Pancreas (tissue), 10 donors: ENCODE measurements at places on chromosomes 3 and 15. TPM values are rescaled to one million over a fixed set of nuclear protein-coding genes. Genes with fewer than 3 reads are reported as not detected.

PLA2G4D gene
- total RNA-seq, result not detected

FSD2 gene
- total RNA-seq, result not detected

FBXW12 gene
- total RNA-seq, result 4.0 TPM

GOLGA8H gene
- total RNA-seq, result 1.6 TPM

COPS2 gene
- total RNA-seq, result 48.1 TPM

MESP2 gene
- not detected for total RNA-seq

CCDC13 gene
- total RNA-seq, result 1.0 TPM

UBAP1L gene
- total RNA-seq, result 1.5 TPM

SLC28A2 gene
- total RNA-seq, result not detected

FYTTD1 gene
- total RNA-seq, result 32.4 TPM

GREM1 gene
- total RNA-seq, result 0.24 TPM

APOD gene
- total RNA-seq, result 73.7 TPM

HYAL2 gene
- total RNA-seq, result 14.3 TPM

GRCh38 chr15:65917407-65917756, 48.1 kb downstream of the RAB11A start:
- no peak for DNase-seq

- no peak for DNase-seq
Observed at GRCh38 chr3:128178782-128179483, 25.7 kb downstream of the EEFSEC start.

GRCh38 chr15:28932361-28932760, 46.6 kb downstream of the APBA2 start:
- no peak for DNase-seq

- no peak for DNase-seq
Observed at GRCh38 chr15:58406811-58407210, 25.0 kb upstream of the LIPC start.

DNA sequence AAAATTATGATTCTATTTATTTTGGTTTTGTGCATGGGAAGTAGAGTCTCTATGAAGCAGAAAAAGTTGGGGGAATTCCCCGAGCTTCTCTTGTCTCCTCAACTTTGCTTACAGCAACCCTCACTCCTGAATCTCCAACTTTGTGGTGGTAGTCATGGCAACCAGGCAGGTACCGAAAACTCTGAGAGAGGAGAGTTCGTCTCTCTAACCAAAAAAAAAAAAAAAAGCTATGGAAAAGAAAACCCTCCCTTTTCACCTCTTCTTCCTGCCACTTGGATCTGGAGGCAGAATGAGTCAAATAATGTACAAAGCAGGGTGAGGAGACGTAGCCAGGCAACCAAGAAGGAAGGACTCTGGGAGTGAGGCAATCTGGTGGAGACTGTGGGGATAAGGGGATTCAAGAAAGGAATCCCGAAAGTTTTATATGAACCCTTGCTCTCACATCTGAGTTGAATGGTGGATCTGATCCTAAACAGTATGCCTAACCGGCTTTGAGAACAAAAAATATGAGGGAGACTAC, 108.1 kb downstream of the PLOD2 start:
- no peak for DNase-seq

DNA sequence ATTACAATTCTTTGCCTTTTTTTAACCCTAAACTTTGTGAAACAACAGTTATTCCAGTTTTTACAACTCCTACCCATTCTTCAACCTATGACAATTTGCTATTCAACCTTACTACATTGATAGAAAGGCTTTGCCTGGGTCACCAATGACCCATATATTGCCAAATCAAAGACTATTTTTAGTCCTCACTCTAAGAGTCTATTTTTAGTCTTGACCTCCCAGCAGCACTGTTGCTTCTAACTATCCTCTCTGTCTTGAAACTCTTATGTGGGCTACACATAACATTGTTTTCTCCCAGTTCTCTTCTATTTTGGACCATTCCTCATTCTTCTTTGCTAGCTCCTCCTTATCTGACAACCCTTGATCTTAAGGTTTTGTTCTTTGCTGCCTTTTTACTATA, 71.4 kb downstream of the C3orf80 start:
- no peak for DNase-seq

DNA sequence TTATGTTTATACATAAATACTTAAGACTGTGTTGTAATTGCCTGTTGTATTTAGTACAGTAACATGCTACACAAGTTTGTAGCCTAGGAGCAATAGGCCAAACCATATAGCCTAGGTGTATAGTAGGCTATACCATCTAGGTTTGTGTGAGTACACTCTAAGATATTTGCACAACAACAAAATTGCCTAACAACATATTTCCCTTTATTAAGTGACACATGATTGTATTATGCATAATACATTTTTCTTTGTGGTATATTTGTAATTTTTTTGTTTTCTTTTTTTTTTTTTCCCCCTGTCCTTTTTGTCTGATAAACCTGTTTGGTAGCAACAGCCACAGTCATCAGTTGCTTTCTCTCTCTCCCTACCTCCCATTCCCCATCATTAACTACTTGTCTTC, 945.6 kb downstream of the ZPLD1 start:
- DNase-seq, result no peak

GRCh38 chr3:32276279-32276841, 37.9 kb downstream of the CMTM8 start:
- no peak for DNase-seq

DNA sequence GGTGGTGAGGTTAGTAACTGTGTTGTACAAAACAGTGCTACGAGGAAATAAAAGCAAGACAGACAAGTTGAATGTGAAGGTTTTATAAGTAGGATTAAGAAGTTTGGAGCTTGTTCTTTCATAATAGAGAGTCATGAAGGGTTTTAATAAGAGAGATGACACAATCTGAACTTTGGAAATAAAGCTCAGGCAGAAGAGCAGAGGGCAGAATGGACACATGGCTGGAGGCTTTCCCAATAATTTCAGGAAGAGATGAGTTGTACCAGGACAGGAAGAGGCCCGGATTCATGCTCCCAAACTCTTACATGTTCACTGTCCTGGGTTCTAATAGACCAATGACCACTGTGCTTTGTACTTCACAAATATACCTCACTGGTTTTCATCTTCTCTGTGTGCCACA, 194.8 kb downstream of the SLC9A9 start:
- no peak for DNase-seq

GRCh38 chr3:152084441-152085158, 184.1 kb upstream of the MBNL1 start:
- no peak for DNase-seq

GRCh38 chr3:151750181-151750580, 16.5 kb downstream of the AADACL2 start:
- no peak for DNase-seq

DNA sequence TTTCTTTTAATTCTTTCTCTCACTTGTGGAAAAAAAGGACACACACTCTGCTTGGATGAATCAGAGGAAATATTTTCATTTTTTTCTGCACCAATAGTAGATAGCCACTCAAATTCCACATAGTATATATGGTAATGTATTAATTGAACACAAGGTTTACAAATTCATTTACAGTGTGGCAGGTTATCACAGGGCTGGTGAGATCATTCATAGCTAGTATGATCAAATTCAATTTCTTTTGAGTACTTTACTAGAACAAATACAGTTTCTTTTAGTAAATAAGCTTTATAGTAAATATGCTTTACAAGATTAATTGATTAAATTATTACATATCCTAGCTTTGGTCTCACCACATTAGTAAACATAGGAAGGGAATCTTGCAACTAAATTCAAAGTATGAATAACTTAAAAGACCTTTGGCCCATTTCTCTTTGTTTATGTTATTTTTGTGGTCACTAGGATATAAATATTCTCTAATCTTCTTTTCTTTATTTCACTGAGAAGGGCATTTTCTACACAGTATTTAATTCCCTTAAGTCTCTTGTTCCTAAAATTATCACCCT, 40.1 kb upstream of the PARP14 start:
- no peak for DNase-seq

DNA sequence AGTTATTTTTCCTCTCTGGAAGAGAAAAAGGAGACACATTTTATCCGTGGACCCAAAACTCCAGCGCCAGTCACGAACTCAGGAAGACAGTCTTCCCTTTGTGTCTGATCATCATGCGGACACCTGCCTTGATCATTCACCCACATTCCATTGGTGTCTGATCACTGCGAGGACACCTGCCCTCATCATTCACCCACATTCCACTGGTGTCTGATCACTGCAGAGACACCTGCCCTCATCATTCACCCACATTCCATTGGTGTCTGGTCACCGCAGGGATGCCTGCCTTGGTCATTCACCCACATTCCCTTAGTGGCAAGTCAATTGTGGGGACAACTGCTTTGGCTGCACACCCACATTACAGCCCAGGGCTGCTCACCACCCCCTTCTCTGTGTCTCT, 148.9 kb downstream of the ROBO1 start:
- DNase-seq, result no peak

DNA sequence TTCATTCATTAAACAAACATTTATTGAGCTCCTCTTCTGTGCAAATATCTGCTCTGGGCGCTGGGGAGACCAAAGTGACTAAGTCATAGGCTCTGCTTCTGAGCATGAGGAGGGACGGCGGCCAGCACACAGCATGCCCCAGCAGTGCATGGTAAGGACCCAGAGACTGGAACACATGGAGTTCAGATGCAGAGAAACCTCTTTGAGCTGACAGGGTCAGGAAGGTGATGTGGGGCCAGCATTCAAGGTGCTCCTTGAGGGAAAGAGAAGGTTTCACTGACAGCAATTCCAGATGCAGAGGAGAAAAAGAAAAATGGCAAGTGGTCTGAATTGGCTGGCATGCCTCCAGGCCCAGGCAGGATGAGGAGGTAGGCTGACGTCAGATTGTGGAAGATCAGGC, 234.5 kb downstream of the UACA start:
- no peak for DNase-seq

- no peak for DNase-seq
Observed at GRCh38 chr15:68447209-68447608, 15.2 kb upstream of the ITGA11 start.

GRCh38 chr15:40545457-40545856, 19.4 kb downstream of the CCDC32 start:
- no peak for DNase-seq

GRCh38 chr3:158864492-158864891, 62.6 kb downstream of the MFSD1 start:
- DNase-seq, result no peak

- no peak for DNase-seq
Observed at GRCh38 chr3:32366638-32367397, 24.8 kb upstream of the CMTM7 start.

DNA sequence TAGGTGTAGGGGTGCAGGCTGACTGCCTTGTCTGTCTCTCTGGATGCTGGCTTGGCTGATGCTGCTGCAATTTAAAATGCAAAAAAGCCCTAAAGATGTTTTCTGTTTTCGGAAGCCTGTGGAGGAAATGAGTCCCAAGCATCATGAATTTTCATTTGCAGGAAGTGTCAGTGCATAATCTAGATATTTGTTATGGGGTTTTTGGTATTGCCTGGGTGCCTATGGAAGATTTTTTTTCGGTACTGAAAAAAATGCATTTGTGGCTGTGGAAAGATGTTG, 1.9 kb downstream of the CACNA1D start:
- DNase-seq, result no peak

GRCh38 chr3:148631124-148631903, 66.4 kb upstream of the AGTR1 start:
- no peak for DNase-seq

DNA sequence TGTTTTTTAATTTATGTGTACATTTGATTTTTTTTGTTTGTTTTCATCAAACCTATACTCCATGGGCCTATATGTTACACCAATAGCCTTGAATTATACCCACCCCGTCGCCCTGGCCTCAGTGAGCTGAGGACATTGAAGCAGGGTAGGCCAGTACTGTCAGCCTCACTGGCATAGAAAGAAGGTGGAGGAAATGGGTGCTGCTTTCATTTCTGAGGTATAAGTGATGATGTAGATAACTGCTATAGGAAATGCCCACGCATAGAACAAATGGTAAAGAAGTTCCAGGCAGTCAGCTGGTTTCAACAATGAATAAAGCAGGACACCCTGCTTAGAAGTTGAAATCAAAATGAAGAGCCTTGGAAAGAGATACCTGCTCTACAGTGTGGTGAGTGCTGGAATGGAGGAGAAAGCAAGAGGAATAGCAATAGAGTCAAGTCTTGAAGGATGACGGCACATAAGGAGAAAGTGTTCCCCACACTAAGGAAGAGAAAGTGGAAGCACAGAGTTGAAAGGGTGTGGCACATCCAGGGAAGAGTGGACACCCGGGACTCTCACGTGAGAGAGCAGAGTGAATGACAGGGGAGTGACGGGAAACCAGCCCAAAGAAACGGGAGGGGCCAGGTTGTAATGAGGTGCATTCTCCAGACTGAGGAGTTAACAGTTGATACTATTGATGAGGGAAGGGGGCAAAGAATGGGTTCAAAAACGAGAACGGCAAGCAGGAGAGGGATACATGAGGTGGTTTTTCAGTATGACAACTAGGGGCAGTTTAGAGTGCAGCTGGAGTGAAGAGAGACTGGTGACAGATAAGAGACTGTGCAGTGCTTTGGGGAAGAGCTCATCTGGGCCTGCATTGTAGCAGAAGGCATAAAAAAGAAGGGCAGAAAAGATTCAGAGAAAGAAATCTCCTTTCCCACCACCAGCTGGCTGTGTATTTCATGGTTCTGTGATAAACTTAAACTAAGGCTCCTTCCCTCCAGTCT, 70.5 kb downstream of the KLHL25 start:
- no peak for DNase-seq

GRCh38 chr3:28151608-28152228, 89.7 kb upstream of the CMC1 start:
- no peak for DNase-seq

DNA sequence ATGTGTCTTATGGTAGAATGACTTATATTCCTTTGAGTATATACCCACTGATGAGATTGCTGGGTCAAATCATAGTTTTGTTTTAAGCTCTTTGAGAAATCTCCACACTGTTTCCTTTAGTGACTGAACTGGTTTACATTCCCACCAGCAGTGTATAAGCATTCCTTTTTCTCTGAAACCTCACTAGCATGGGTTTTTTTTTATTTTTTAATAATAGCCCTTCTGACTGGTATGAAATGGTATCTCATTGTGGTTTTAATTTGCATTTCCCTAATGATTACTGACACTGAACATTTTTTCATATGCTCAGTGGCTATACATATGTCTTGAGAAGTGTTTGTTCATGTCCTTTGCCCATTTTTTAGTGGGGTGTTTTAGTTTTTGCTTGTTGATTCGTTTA, 494.3 kb downstream of the SQOR start:
- no peak for DNase-seq

DNA sequence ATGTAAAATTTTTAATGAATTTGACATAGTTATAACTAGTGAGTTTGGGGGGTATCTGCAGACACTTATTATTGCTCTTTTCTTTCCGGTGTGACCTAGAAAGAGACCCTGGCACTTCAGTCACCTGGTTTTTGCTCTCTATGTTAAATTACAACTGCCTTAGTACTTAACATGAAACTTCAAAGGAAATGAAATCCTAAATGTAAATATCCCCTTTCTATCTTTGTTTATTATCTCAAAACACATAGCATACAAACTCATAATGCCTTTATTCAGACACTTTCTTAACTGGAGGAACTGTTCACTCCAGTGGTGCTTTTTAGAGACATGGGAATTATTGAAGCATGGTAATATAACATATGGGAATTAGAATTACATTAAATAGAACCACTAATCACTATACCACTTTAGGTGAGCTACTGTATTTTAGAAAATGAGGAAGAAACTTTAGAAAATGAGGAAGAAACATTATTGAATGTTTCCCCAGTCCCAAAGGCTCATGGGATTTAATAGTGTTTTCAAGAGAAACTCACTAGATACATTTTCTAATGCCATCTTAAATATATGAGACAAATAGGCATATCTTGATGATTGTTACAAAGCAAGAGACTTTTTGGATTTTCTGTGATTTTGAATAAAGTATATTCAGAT, 119.5 kb upstream of the MLF1 start:
- DNase-seq, result no peak
